ENCODE measurements at places on chromosomes 6 and 20.

DNA sequence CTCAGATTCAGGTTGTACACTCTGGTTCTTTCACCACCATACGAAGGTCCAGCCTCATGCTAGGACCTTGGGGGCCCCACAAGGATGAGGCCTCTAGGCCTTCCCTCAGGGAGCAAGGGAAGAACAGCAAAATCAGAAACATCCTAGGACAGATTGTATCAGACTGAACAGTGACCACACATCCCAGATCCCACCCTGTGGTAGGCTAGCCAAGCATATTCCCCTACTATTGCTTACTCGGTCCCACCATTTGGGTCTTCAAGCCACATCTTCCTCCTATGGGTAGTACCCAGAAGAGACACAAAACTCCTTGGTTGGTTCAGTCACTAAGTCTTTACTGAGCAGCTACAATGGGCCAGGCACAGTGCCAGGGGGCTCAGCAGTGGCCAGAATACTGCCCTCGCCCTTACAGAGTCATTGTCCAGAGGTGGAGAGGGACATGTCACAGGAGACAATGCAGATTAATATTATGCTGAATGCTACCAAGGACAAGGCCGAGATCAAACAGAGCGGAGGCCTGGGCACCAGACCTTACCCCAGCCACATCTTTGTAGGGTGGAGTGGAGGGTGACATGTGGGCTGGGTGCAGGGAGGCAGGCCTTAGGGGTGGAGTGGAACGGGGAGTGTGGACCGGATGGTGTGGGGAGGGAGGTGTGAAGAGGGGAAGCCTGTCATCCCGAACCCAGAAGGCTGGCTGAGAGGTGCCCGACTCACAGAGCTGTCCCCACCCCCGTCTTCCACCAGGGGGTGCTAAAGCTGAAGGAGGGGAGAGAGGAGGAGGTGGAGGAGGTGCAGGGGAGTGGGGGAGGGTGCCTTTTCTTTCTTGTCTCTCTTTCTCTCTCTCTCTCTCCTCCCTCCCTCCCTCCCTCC lies 6.8 kb upstream of the MAPK13 start:
- peak; percentile 90 for DNase-seq

- no peak for DNase-seq
These were observed 1.5 kb downstream of the VNN1 start for GRCh38 chr6:132712366-132712765.

DNA sequence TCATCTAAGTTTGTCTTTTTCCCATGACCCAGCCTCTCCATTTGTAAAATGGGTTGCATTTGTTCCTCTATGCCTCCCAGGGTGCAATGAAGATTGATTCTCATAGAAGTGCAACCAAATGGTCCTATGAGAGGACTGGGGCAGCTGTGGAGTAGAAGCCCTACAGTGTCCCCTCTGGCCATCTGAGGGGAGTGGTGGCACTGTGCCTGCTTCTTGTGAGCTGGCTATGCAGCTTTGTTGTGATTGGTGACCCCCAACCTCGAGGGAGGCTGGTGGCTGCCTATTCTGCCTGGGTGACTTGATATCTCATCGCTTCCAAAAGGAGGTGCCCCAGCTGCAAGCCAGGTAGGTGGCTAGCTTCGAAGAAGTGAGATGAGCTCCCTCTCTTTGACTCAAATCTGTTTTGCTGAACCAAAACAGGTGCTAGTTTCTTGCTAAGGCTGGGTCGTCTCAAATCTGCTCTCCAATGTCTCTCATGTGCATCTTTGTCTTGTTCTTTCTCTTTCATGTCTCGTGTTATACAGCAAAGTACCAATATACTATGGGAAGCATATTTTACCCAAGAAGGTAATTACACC lies 33.9 kb downstream of the TXLNB start:
- DNase-seq, result no peak

DNA sequence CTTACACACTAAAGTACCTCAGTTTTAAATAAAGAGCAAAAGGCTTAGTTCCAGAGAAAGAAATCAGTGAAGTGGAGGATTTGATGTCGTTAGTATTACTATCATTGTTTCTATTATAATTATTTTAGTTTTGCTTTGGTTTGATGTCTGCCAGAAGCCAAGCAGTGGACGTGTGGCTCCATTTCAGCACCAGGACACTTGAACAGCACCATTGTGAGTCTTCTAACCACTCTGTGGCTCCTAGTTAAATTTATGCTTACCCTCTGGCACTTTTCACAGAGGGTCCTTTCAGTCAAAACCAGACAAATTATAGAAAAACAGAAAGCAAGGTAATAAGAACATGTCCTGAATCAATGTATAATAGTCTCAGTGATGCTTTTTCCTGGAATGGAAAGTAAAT lies 3.4 kb downstream of the COL9A1 start:
- DNase-seq, result no peak

DNA sequence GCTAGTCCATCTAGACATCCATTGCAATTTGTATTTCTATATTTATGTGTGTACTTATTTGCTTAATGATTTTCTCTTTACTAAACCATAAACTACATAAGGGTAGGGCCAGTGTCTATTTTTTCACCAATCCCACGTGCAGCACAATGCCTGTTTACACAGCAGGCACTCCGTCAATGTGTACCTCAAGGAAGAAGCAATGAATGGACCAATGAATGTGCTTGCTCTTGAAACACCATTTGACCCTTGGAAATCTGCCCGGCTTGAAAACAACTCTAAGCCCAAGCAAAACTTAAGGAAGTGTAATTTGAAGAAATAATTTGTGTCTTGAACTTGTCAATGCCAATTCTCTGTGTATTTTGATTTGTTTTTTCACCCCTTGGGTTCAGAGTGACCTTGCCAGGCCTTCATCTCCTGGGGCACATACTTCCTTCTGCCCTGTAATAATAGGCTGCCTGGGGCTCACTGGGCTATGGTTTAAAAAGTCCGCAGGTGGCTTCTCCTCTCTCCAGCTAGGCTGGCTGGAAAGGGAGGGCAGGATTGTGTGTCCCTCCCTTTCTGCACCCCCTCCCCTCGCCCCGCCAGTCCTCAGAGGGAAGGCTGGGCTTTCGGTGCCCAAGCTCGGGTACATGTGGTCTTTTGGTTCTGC lies 140.8 kb upstream of the ARMC2 start:
- no peak for DNase-seq

GRCh38 chr6:5783584-5784089 lies 223.1 kb downstream of the NRN1 start:
- DNase-seq, result no peak

DNA sequence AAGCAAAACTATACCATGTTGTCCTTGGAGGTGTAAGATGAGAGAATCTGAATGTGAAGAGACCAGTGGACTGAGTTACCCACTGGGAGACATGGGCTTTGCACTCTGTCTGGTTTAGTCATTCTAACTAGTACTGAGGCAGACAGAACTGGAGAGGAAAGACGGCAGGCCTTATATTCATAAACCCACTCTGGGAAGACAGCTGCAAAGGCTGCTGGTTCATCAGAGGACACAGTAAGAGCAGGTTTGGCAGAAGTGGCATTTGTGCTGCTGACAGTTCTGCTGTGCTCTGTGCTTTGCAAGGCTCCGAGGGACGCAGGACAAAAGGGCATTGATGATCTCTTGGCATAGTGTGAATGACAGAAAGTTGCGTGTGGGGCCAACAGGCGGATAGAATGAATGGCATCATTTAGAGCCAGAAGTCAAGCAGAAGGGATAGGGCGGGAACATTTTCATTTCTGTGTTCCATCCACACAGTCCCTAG lies 142.3 kb upstream of the TENT5A start:
- no peak for DNase-seq

DNA sequence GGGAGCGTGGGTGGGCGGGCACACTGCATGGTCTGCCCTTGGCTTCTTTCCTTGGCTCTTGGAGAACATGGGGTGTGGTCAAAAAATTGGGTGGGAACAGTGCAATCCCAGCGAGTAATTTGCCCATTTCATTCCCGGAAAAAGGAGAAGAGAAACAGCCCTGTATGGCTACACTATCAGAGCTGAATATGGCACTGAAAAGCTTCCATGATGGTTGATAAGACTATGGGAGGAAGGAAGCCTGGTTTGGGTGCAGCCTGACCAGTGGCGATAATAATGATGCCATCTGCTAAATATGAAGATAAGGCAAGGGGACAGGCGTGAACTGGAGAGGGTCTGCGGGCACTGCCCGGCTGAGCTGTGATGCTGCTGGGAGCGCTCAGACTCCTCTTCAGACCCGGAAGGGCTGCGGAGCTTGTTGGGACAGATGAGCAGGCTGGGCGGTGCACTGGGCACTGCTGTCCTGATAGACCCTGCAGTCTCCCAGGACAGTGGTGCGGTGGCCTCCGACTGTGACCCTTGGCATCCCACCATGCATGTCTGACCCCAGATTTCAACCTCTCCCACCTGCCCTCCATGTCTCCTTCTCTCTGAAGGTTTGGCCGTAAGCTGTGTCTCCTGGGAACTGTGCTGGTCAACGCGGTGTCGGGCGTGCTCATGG lies 10.2 kb downstream of the SLC22A1 start:
- no peak for DNase-seq

DNA sequence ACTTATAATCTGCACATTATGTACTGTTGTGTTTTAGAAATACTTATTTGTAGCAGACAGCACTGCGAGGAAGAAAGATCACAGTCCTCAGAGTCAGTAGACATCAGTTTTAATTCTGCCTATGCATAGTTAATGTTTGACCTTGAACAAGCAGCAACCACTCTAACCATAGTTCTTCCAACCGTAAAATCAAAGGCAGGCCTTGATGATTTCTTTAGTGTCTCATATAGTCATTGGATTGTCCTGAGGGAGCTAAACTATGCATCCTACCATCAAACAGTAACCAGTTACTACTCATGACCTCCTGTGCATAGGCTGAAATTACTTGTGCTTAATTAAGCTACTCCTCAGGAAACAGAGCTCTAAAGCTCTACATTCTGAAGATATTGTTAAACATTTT lies 294.8 kb upstream of the STXBP5 start:
- DNase-seq, result no peak

GRCh38 chr6:10882657-10883171 lies 873 bp upstream of the GCM2 start:
- DNase-seq, result no peak

DNA sequence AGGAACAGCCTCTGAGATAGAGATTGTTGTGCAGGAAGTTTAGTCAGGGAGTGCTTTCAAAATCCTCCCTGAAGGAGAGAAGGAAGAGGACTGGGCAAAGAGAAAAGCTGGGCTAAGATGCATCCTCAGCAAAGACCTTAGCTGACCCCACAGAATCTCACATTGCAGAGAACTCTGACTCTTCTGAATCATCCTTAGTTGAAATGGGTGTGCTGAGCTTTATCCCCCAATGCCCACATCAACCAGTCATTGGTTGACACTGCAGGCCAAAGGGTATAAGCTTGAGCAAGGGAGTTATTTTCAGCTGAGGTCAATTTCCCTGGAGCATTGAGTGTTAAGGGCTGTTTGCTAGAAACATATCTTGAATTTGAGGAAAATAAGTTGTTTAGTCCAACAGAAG lies 732.2 kb downstream of the CBLN4 start:
- no peak for DNase-seq

GRCh38 chr6:152775428-152775827 lies 24.8 kb downstream of the VIP start:
- no peak for DNase-seq

DNA sequence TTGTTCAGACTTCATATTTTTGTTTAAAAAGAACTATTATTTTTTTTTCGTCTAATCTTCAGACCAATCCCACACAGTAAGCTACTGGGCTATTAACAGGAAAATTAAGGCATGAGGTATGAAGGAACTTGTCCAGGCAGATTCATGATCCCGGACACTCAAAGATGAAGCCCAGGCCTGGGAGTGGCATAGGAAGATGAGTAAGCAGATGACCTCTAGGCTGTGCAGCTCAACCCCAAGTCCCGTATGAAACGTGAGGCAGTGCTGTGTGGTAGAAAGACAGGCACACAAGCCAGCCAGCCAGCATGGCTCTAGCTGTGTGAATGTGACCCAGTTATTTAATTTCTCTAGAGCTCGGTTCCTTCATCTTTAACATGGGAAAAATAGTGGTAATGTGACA lies 231.9 kb downstream of the CLIC5 start:
- no peak for DNase-seq

DNA sequence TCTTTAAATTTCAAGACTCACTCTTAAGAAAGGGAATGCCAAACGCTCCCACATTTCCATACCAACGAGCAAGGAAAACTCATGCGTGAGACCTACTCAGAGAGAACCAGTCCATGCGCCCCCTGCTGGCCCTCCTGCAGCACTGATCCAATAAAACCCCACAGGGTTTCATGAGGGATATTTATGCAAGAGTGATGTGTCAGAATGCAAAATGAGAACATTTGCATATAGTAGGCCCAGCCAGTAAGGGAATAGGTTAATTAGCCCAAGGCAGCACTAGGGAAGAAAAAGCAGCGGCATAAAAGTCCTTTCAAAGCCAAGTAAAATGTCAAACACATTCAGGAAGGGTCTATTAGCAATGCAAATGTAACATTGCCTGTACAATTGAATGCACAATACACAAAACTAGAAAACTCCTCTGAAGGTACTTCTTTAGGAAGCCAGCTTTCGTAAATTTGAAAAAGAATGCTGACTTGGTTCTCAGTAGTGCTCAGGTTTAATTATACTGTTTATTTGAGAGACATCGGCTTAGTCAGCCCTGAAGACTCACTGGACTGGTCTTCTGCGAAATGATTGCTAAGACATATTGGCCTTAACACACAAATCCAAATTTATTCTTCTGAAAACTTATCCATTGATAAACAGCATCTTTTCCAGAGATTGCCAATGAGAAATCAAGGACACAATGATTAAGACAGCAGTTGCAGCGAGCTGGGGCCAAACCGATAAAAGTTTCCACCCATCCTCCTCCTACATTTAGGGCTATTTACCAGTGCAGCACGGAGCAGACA lies 93.2 kb downstream of the GMPR start:
- DNase-seq, result peak; percentile 72

DNA sequence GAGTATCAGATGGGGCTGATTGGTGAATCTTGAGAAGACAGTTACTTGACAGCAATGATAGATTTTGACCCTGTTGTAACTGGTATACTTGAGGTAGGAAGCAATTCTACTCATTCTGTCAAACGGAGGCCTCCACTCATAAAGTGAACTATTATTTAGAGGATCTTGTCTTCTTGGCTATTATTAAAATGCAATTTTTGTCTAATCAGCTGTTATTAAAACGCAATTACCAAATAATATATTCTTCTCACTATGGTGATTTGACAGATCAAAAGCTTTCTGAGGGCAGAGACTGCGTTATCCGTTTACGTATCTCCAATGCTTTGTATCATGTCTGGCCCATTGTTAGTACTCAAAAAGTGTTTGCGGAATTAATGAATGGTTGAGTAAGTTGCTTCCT lies 120.7 kb downstream of the MACROD2 start:
- no peak for DNase-seq

DNA sequence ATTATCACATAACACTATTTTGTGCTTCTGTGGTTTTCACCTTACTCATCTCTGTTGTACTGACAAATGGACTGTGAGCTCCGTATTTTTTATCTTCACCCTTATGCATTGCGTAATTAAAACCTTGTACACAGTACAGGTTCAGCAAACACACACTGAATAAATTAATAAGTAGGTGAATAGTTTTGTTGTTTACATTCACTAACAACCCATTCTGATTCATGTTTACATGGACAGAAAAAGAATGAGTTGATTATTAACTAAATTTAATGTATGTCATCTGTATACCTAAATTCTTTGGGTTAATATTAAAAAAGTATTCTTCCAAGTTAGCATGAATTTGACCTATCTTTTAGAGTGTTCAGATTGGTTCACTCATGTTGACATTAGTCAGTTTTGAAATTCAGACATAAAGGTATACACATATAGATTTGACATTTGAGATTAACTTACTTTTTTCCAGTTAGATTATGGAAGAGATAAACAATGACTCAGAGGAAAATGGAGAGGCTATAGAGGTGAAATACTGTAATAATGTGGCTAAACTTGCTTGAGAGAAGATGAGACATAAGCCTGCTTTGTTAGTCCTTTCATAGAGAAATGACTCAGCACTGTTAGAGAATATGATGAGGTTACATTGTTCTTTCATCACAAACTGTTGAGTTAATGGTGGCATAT lies 541.7 kb upstream of the FLRT3 start:
- DNase-seq, result no peak

All from stimulated activated CD4-positive, alpha-beta T cell treated with anti-CD3 and anti-CD28 coated beads, Interleukin-4, amount 100 ng/mL, for 24 hours (primary cell).